ENCODE measurements at places on chromosomes 7 and 10.

DNA sequence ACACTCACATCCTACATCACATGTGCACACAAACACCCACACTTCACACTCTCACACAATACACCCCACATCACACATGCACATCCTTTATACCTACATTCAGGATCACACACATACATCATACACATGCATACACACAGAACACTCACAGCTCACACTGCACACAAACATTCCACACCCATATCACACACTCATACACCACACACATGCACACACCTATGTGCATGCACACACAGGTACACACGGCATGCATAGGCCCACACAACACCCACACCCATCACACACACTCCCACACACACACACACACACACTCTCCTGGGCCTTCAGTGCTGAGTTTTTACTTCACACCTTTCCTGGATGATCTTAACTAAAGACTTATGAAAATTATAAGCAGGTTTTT lies 220.5 kb downstream of the DNAJB6 start:
- DNase-seq: no peak

- DNase-seq: no peak
Measured at GRCh38 chr10:121511943-121512342, 86.3 kb downstream of the FGFR2 start.

DNA sequence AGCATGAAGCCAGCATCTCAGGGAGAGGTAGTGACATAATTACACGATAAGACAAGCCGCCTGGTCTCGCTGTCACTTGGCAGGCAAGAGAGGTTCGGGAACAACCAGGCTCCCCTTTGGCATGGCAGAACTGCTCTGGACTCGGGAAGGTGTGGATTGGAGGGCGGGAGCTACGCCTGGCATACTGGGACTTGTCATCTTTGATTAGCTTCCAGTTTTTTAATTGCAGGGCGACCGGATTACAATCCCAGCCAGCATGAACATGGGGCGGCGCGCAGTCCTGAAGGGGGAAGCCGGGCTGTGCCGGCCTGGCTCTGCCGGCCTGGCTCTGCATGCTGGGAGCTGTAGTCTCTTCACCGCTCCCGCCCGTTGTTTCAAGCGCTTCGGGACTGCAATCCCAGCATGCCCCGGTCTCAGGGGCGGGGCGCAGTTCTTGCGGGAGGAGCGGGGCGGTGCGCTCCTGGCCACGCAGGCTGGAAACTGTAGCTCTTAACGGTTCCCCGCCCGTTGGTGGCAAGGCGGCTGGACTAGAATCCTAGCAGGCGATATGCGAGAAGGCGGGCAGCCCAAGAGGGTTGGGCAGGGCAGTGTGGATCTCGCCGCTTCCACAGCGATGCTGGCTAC lies 45.5 kb upstream of the ZNF716 start:
- DNase-seq: no peak

GRCh38 chr7:138992052-138992531 lies 10.9 kb upstream of the KIAA1549 start:
- DNase-seq: no peak

- DNase-seq: no peak
Measured at GRCh38 chr7:69796416-69796815, 198.1 kb downstream of the AUTS2 start.

DNA sequence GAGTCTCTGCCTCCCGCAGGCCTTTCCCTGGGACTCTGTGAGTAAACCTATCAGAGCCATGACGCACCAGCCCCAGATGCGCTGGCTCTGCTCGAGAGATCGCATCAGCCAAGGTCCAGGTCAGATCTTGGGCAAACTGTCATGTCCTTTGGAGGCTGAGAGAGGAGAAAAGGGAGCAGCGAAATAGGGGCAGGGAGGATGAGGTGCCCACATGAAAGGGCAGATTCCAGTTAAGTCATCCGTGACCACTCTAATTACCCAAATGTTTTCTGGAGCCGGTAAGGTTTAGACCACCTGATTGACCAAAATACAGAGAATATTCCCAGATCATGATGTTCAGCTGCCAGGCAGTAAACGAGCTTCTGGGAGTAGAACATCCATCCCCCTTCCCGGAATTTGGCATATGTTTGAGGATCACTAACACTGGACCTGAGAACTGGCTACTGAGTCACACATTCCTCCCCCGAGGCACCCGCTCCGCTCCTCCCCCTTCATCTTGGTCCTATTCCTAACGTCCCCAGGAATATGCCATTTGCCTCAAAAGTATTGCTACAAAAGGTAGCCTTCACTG lies 88.0 kb downstream of the FGFR2 start:
- DNase-seq: no peak

- no peak for DNase-seq
Measured at GRCh38 chr10:108591417-108591816, 1331.9 kb downstream of the XPNPEP1 start.

DNA sequence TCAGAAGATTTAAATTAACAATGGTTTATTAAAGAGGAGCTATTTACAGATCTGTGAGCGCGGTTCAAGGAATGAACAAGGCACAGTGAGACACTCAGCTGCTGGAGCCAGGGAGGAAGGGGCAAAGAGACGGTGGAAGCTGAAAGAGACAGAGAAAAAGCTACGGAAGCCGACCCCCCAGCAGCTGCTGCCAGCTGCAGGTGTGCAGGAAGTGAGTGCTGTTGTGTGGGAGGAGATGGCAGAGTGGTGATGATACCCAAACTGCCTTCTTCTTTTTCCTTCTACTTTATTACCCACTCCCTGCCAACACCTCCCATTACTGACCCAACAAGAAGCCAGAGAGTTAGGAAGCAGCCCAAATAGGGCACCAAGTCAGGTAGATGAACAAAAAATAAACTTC lies 41.9 kb upstream of the MBL2 start:
- peak; percentile 2 for DNase-seq

GRCh38 chr10:15585303-15585715 lies 134.4 kb downstream of the ITGA8 start:
- DNase-seq: peak; percentile 12

DNA sequence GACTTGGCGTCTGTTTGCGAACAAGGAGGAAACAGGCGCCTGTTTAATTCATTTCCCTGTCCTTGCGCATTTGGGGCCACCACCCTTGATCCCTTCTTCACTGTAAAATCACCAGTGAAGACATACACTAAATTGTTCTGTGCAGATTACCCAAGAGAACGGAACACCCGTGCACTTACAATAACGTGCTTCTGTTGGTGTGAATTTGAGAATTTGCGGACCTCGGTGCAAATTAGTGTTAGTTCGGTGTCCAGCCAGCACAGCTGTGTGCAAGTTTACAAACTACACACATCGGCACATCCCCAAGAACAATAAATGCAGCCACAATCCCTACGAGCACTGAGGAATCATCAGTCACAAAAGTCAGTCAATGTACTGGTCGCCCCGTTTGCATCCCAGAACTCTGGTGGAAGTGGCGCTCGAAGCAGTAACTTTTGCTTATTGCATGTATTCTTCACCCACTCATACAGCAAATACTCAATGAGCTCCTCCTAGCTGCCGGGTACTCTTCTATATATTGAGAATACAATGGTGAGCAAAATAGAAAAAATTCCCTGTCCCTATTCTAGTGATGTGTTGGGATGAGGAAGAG lies 786 bp upstream of the CNOT4 start:
- DNase-seq: peak; percentile 5

- no peak for DNase-seq
Measured at GRCh38 chr10:89466599-89467035, 52.2 kb downstream of the IFIT5 start.

DNA sequence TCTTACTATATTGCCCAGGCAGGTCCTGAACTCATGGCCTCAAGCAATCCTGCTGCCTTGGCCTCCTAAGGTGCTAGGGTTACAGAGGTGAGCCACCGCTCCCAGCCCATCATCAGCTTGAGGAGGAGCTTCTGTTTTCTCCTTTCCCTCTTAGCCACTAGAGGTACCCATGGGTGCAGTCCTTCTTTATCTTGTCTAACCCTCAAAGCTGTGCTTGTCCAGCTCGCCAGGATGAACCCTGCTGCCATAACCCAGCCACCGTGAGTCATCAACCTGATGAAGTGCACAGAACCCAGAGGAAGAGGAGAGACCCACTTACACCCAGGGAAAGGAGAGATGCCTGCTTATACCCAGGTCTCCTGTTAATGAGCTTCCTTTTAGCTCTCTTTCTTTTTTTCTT lies 133.4 kb downstream of the CUL2 start:
- no peak for DNase-seq

- no peak for DNase-seq
Measured at GRCh38 chr7:44621034-44621749, 14.8 kb downstream of the OGDH start.

- DNase-seq: no peak
Measured at GRCh38 chr10:131972474-131973071, 9.2 kb downstream of the BNIP3 start.

DNA sequence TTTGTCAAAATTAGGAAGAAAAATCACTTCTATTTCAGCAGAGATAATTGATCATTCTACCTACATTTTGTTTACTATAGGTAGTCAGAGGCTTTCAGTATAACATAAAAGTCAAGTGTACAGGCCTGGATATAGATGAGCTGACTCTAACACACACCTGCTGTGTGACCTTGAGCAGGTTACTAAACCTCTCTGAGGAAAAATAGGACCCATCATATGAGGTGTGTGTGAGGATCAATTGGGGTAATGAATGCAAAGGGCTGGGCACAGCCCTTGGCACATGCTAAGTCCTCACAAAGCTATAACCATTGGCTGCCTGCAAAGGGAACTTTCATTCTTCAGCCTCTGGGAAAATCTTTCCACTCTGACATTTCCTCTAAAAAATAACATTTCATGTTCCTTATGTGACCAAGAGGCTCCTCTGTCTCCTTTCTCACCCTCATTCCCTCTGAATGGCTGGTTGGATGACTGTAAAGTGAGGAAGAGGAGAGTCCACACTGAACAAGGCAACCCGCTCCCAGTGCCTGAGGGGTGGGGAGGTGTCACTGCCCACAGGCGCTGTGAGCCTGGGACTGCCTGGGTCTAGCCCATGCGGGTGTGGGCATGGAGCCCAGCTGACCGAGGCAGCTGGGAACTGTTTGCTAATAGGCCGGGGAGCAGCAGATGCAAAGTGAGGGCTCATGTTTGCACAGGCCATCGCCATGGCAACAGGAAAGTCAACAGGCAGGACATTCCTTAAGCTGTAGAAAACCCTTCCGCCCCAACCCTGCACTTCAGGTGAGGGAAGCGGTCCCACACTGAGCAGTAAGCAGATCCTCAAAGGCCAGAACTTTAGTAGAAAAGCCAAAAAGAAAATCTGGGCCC lies 36.8 kb downstream of the MYOF start:
- DNase-seq: no peak

GRCh38 chr10:75971402-75972211 lies 540.2 kb downstream of the LRMDA start:
- no peak for DNase-seq

DNA sequence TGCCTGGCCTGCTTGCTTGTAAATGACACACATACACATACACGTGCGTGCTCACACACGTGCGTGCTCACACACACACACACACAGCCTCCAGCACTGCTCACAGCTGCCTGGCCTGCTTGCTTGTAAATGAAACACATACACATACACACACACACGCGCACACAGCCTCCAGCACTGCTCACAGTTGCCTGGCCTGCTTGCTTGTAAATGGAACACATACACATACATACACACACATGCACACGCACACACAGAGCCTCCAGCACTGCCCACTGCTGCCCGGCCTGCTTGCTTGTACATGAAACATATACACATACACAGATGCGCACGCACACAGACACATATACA lies 397.2 kb downstream of the PLXNA4 start:
- no peak for DNase-seq

- DNase-seq: no peak
Measured at GRCh38 chr10:6128591-6129251, 39.9 kb downstream of the RBM17 start.

DNA sequence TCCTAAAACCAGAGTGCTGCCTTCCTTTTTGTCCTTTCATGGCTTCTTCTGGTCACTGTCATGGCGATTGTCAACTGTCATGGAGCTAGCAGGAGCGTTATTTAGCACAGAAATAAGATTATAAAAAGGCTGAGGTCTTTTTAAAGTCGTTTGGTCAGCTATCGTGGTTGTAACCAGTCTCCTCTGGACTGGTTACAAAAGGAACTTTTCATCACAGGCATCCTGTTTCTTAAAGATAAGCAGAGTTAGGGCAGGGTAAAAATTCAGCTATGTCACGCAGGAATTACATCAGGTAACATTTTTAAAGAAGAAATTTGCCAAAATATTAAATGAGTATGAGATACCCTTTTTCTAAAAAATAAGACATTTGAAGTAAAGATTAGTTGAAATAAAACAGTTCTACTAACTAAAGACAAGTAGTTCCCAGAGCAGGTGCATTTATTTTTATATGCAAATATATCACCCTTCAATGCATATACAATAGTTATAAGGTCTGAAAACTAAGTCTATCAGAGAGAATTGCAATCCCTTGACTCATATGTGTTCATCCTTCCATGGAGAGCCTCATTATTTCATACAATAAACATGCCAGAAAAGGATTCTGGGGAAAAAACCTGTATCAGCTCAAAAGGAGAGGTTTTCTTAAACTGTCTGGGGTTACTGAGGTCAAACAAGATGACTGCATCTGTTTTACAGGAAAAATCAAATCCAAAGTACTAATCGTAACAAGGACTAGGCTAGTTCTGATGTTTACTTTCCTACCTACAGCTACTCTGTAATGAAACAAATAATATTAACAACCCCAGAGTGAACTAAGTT lies 20.9 kb downstream of the FAM24A start:
- no peak for DNase-seq

- no peak for DNase-seq
Measured at GRCh38 chr7:136062625-136063325, 85.6 kb upstream of the MTPN start.

- no peak for DNase-seq
Measured at GRCh38 chr7:12217311-12217710, 6.2 kb downstream of the TMEM106B start.

GRCh38 chr7:30148951-30149459 lies 14.2 kb downstream of the MTURN start:
- DNase-seq: peak; percentile 22

- DNase-seq: no peak
Measured at GRCh38 chr10:100713049-100713858, 32.1 kb upstream of the PAX2 start.

GRCh38 chr7:141291541-141291940 lies 217.7 kb downstream of the TMEM178B start:
- no peak for DNase-seq

GRCh38 chr7:22248111-22248809 lies 108.7 kb downstream of the RAPGEF5 start:
- DNase-seq: no peak

DNA sequence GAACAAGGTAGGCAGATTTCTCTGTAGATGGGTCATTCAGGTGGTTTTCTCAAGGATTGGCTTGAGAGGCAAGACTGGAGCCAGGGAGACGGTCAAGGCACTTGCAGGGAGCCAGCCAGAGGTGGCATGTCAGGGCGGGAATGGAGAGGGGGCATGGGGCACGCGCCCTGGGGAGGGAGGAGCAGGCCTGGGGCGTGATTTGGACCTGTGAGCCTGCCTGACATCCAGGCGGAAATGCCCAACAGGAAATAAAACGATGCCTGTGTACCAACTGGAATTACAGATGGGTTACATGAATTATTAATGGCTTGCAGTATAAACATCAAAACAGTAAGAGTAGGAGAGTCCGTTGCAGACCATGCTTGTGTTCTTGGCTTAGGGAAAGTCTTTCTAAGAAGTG lies 8.6 kb upstream of the SUN1 start:
- no peak for DNase-seq

GRCh38 chr7:103379270-103379975 lies 32.0 kb downstream of the PSMC2 start:
- DNase-seq: no peak
